ENCODE measurements at places on chromosomes 2 and 18.

- no peak for DNase-seq
- no peak overlapping the region for H3K27ac ChIP-seq
- H3K4me1 ChIP-seq, result no peaks in the 10 kb centered on the region
- H3K4me3 ChIP-seq, result no peak overlapping the region
- H3K36me3 ChIP-seq, result no peaks in the 10 kb centered on the region
Measured at GRCh38 chr2:148501545-148501944, 143.0 kb upstream of the EPC2 start.

DNA sequence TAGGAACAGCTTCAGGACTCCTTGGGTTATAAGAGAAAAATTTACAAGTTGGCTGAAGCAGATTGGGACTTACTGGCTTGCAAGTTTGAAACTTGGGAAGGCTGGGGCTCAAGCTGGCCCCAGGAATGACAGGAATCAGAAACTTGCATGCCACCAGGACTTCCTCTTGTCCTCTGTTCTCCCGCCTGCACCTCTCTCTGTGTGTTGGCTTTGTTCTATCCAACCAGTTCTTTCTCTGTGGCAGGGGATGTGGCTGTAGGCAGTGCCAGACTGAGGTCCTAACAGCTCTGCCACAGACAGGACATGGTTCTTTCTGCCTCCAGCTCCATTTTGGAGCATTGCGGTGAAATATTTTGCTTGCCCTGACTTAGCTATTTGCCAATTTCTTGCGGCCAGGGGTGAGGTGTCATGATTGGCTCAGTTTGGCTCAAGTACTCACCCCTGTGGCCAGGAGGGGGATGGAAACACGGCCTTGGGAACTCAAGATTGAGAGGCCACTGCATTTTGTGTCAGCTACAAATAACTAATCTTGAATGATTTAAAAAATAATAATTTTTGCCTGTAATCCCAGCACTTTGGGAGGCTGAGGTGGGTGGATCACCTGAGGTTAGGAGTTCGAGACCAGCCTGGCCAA lies 48.9 kb downstream of the MEP1B start:
- H3K27ac ChIP-seq, result no peak overlapping the region
- no peak overlapping the region for H3K4me3 ChIP-seq
- DNase-seq, result no peak
- no peaks in the 10 kb centered on the region for H3K4me1 ChIP-seq
- peaks cover 2% of the 10 kb centered on the region for H3K27me3 ChIP-seq
- no peaks in the 10 kb centered on the region for H3K36me3 ChIP-seq

GRCh38 chr18:39487932-39488331 lies 1922.3 kb upstream of the CELF4 start:
- no peaks in the 10 kb centered on the region for H3K4me1 ChIP-seq
- DNase-seq, result no peak
- no peaks in the 10 kb centered on the region for H3K27me3 ChIP-seq

GRCh38 chr2:123566291-123566946 lies 458.7 kb upstream of the CNTNAP5 start:
- DNase-seq, result no peak
- no peak overlapping the region for H3K27ac ChIP-seq
- H3K27me3 ChIP-seq, result no peaks in the 10 kb centered on the region
- no peaks in the 10 kb centered on the region for H3K4me1 ChIP-seq
- no peak overlapping the region for H3K4me3 ChIP-seq

DNA sequence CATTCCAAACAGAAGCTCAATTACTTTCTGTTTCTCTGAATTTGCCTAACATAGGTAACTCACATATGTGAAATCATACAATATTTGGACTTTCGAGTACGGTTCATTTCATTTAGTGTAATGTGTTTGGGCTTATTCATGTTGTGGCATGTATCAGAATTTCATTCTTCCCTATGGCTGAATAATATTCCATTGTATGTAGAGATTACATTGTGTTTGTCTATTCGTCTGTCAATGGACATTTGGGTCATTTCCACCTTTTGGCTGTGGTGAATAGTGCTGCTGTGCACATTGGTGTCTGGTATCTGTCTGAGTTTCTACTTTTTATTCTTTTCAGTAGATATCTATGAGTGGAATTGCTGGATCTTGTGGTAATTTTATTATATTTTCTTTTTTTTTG lies 43.9 kb downstream of the LBH start:
- H3K27ac ChIP-seq, result no peak overlapping the region
- H3K4me1 ChIP-seq, result peaks cover 48% of the 10 kb centered on the region
- H3K36me3 ChIP-seq, result no peaks in the 10 kb centered on the region
- no peak for DNase-seq
- no peak overlapping the region for H3K4me3 ChIP-seq

DNA sequence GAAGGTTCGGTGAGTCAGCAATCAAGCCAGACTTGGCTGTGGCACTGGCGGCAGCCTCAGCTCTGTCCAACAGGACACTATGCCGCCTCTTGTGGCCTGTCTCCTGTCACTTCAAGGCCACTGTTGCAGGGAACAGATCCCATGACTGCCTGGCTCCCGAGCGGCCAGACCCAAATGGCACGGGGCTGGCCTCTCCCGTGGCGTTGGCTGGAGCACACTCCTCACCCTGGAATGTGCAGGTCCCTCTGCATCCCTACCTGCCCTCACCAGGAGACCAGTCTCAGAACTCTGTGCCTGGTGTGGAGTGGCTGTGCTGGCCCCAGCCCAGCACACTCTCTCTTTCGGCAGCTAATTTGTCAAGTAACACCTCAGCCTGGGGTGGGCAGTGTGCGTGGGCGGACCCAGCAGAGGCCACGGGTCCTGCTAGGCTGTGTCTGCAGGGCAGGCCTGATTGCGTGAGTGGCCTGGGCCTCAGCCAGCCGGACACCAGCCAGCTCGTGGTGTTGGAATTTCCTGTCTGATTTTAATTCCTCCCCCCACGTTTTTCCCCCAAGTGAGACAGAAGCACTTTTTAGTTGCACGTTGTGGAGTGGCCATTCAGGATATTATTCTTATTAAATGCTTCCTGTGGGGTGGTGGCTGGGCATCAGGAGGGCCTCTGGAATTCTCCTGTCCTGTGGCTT lies 179.3 kb downstream of the GLI2 start:
- H3K27ac ChIP-seq, result no peak overlapping the region
- H3K36me3 ChIP-seq, result no peaks in the 10 kb centered on the region
- DNase-seq, result no peak
- no peaks in the 10 kb centered on the region for H3K27me3 ChIP-seq
- H3K4me3 ChIP-seq, result no peak overlapping the region
- no peaks in the 10 kb centered on the region for H3K4me1 ChIP-seq

- no peak for DNase-seq
- H3K27ac ChIP-seq, result no peak overlapping the region
- H3K27me3 ChIP-seq, result no peaks in the 10 kb centered on the region
- H3K36me3 ChIP-seq, result no peaks in the 10 kb centered on the region
Measured at GRCh38 chr2:186426153-186427016, 59.7 kb upstream of the ZC3H15 start.

DNA sequence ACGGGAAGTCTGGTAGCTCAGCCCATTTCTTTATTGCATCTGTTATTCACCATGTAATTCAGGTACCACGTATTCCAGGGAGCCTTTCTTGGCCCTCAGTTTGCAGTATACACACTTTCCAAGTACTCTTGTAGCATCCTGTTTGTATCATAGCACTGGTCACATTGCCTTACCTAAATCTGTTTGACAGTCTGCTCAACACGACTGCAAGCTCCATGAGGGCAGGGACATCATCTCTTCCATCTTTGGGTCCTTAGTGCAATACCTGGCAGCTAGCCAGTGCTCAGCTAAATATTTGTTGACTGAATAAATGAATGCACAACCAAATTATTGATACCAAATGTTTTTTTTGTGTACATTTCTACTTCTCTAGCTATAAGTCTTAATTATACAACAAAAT lies 11.2 kb upstream of the IL18R1 start:
- H3K4me1 ChIP-seq, result no peaks in the 10 kb centered on the region
- DNase-seq, result no peak
- H3K27me3 ChIP-seq, result peaks cover 2% of the 10 kb centered on the region
- no peak overlapping the region for H3K4me3 ChIP-seq
- H3K27ac ChIP-seq, result no peak overlapping the region
- no peaks in the 10 kb centered on the region for H3K36me3 ChIP-seq

DNA sequence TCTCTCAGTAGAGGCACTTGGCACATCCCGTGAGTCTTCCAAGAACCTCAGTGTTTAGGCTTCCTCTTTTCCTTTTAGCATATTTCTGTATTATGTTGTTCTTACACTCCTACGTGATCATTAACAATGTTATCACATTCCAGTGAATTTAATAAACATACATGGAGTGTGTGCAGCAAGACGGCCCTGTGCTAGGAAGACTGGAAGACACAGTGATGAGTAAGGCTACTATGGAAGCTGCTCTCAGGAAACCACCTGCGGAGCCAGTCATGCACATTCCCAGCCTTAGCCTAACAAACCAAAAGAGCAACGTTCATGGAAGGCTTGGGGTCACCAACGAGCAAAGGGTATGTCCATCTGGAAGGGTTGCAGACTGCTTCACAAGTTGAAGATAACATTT lies 103.4 kb downstream of the ETAA1 start:
- H3K36me3 ChIP-seq, result no peaks in the 10 kb centered on the region
- no peak for DNase-seq
- H3K4me1 ChIP-seq, result no peaks in the 10 kb centered on the region
- no peaks in the 10 kb centered on the region for H3K27me3 ChIP-seq

DNA sequence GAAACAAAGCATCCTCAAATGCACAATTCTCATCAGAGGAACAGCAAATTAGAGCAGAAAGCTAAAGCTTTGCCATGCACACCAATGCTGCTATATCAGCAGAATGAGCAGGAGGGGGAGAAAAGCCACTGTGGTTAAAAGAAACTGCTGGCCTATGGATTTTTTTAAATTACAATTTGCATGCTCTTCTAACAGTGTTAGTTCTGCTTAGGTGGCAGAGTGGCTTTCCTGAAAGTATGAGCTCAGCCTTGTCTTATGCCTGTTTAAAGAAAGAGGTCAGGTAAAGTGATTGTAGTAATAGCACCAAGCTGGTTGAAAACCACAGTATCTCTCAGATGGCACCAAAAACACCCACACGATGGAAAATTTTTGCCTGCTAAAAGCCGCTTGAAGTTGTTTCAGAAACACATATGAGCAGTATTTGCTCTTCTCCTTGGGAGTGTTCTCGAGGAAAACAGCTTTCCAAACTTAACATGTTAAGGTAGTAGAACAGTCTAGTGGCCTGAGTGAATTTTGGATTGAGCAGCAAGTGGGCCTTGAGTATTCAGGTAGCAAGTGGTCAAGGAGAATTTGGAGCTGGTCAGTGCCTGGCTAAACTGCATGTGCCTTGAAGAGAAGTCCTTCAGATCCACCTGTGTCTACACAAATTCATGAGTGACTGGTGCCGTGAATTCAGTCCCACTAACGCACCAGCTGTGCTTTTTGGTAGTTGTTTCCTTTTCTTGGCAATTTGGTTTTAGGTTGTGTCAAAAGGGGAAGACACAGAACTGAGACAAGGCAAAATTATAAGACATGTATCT lies 19.6 kb upstream of the NDUFV2 start:
- H3K36me3 ChIP-seq, result peaks cover 20% of the 10 kb centered on the region
- peak overlapping the region; percentile 100 for H3K27ac ChIP-seq
- H3K4me1 ChIP-seq, result peaks cover 51% of the 10 kb centered on the region
- no peaks in the 10 kb centered on the region for H3K27me3 ChIP-seq

DNA sequence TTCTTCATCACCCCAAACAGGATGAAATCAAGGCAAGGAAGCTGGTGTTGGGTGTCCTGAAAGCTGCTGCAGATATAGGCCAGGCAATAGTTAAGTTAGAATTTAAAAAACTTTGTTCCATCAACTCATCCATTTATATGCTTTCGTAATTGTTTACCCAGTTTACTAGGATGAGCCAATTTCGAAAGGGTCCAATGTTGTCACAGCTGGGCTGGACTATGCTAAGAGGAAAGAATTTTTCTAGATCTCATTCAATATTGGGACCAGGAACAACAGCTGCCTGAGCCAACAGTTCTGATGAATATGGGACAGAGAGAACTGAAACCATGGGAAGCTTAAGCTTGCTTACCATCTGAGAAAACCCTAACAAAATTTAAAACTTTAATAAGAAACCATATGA lies 21.6 kb upstream of the SP3 start:
- peaks cover 7% of the 10 kb centered on the region for H3K4me1 ChIP-seq
- no peak for DNase-seq
- no peaks in the 10 kb centered on the region for H3K36me3 ChIP-seq
- no peaks in the 10 kb centered on the region for H3K27me3 ChIP-seq

DNA sequence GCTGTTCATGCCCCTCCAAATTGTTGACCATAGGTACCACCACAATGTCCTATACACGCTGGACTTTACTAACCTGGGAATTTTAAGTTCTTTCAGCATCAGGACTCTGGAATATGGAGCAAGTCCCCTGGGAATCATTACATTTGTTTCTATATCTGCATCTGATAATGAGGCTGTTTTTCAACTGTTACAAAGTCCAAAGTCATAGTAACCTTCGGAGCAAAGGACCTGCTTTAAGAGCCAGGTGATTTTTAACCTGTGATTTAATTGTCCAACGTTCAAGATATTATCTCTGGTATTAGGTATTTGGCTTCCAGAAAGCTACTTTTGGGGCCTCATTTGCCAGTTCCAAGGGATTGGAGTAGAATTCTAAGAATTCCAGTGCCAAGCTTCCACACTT lies 7.5 kb upstream of the B3GNT2 start:
- H3K36me3 ChIP-seq, result no peaks in the 10 kb centered on the region
- DNase-seq, result no peak
- H3K4me1 ChIP-seq, result no peaks in the 10 kb centered on the region
- H3K27me3 ChIP-seq, result no peaks in the 10 kb centered on the region
- no peak overlapping the region for H3K27ac ChIP-seq
- H3K4me3 ChIP-seq, result no peak overlapping the region

DNA sequence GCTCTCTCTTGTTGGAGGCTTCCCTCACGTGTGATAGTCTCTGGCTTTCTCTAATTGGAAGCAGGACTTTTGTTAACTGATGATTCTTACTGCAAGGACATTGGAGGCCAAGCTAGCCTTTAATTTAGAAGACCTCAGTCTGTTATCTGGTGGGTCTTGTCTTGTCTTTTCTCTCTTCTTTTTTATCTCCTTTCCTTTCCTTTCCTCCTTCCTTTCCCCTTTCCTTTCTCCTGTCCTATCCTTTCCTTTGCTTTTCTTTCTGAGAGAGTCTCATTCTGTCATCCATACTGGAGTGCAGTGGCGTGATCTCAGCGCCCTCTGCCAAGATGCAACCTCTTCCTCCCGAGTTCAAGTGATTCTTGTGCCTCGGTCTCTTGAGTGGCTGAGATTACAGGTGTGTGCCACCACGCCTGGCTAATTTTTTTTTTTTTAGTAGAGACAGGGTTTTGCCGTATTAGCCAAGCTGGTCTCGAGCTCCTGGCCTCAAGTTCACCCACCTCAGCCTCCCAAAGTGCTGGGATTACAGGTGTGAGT lies 18.1 kb downstream of the CCNYL1 start:
- no peaks in the 10 kb centered on the region for H3K27me3 ChIP-seq
- H3K4me3 ChIP-seq, result no peak overlapping the region
- peaks cover 17% of the 10 kb centered on the region for H3K4me1 ChIP-seq
- H3K27ac ChIP-seq, result no peak overlapping the region
- DNase-seq, result no peak
- H3K36me3 ChIP-seq, result peaks cover 7% of the 10 kb centered on the region

- no peak overlapping the region for H3K4me3 ChIP-seq
- H3K36me3 ChIP-seq, result no peaks in the 10 kb centered on the region
- H3K4me1 ChIP-seq, result no peaks in the 10 kb centered on the region
- no peak for DNase-seq
- no peak overlapping the region for H3K27ac ChIP-seq
Measured at GRCh38 chr2:150586858-150587257, 99.4 kb upstream of the RND3 start.

All from activated CD4-positive, alpha-beta memory T cell treated with anti-CD3 and anti-CD28 coated beads for 36 hours (primary cell).